Hippocampal formation (tissue), 2 donors: ENCODE measurements at places on chromosomes 7 and 10.

GRCh38 chr10:50794490-50794889, 54.8 kb downstream of the ASAH2B start:
- DNase-seq = no peak

- DNase-seq = no peak
Observed at GRCh38 chr7:130922206-130923112, 188.5 kb upstream of the KLF14 start.

GRCh38 chr7:109354000-109354399, 784.3 kb downstream of the DNAJB9 start:
- DNase-seq = no peak

GRCh38 chr7:120731271-120731670, 126.7 kb downstream of the TSPAN12 start:
- no peak for DNase-seq
